ENCODE measurements at places on chromosomes 7 and 10.

DNA sequence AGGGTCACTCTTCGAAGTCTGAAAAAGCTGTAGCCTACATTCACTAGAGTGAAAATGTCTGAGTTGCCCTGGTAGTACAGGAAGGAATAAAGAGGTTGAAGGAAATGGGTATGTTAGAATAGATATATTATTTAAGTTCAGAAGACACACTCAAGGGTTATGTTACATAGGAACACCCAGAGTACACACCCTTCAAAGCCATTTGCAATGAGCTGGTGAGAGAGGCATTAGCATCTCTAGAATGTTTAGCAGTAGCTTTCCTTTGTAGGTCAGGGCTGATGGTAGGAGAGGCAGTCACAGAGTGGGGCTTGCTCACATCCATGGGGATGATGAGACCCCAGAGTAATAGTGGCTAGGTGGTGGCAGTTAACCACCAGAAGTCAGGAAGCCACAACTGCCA lies 221.2 kb downstream of the SLC25A13 start:
- no peak for DNase-seq

- DNase-seq = no peak
Measured at GRCh38 chr7:107230334-107230733, 61.5 kb downstream of the HBP1 start.

GRCh38 chr10:77898323-77899079 lies 28.1 kb downstream of the DLG5 start:
- no peak for DNase-seq

DNA sequence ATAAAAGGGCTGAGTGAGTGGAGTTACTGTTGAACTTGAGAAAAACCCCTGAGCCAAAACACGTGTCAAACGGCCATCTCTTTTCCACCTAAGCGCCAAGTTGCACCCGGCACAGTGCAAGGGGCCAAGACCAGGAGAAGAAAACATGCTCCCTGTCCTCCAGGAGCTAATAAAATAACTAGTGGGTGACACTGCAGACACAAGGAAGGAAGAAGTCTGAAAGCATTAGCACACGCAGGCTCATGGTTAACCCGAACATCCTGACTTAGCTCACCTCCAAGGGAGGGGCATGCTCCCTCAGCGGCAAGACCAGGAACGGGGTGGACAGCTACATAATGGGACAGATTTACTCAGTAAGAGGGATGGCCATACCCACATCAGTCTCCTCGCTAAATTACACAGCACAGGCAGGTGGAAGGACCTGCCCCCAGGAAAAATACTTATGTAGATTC lies 65.0 kb downstream of the PIP4K2A start:
- no peak for DNase-seq

GRCh38 chr7:155746188-155746587 lies 66.1 kb downstream of the SHH start:
- DNase-seq = no peak

DNA sequence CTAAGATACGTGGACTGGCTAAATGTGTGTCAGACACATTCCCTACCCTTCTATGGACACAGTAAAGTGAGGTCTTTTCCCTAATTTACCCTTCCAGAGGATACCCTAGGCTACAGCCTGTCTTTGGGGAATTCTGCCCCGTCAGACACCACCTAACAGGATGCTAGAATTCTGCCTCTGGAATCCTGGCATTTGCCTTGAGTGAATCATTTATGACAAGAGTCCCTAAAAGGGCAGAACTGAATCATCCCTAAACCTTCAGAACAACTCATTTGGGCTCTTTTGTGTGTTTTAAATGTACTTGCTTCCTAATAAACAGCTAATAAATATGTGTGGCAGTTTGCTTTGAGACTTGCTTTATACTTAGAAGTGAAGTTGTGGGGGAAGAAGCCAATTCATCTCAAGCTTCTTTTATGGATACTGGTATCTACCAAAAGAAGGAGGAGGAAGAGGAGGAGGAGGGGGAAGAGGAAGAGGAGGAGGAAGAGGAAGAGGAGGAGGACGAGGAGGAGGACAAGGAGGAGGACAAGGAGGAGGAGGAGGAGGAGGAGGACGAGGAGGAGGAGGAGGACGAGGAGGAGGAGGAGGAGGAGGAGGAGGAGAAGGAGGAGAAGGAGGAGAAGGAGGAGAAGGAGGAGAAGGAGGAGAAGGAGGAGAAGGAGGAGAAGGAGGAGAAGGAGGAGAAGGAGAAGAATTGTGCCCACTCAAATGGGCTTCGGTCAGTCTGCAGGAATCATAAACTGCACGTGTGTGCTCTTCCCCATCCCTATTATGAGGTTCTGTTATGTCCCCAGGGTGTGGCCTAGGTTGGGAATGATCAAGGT lies 27.1 kb downstream of the PARP12 start:
- DNase-seq = no peak

DNA sequence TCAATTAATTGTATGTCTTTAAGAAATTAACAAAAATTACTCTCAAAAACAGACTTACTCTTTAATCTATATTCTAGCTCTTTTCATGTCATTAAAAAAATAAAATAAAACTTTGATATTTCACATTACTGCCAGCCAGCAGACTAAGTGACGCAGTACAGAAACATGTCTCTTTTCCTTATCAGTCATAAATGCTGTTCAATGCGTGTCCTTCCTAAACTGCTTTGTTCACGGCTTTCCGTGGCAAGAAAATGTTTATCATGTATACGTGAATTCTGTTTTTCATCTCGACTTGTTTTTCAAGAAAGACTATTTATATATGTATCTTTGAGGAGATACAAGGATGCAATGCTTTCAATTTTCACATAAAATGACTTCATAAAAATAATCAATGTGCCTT lies 182.4 kb downstream of the DOCK4 start:
- no peak for DNase-seq

DNA sequence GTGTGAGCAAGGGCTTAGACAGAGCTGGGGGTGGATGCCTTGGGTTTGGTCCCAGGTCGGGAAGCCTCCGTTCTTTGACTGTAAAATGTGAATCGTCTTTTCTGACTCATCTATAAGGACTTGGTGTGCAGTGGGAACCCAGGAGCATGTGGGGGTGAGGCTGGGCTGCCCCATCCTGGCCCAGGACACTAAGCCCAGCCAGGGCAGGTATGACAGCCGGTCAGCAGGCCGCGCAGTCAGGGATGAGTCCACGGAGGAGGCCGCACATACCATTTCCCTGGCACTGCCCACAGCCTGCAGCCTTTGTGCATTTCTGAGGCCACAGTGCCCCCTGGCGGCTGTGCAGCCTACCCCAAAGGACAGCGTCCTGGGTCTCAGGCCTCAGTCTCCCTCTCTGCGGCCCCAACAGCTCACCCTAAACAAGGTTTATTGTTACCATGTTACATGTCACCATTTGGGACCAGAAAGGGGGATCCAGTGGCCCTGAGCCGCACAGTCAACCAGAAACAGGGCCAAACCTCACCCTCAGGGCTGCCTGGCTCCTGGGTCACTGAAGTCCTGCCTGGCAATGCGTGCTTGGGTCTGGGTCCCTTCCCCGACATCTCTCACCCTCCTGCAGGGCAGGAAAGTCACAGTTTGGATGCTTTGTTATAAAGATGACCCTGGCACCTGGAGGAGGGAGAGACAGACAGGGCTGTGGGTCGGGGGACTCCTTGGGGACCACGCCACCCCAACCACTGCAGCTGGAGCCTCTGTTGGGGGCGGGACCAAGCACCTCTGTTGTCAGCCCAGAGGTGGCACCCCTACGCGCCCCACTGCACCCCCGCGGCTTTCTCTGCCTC lies 14.4 kb upstream of the SH2B2 start:
- DNase-seq = no peak

DNA sequence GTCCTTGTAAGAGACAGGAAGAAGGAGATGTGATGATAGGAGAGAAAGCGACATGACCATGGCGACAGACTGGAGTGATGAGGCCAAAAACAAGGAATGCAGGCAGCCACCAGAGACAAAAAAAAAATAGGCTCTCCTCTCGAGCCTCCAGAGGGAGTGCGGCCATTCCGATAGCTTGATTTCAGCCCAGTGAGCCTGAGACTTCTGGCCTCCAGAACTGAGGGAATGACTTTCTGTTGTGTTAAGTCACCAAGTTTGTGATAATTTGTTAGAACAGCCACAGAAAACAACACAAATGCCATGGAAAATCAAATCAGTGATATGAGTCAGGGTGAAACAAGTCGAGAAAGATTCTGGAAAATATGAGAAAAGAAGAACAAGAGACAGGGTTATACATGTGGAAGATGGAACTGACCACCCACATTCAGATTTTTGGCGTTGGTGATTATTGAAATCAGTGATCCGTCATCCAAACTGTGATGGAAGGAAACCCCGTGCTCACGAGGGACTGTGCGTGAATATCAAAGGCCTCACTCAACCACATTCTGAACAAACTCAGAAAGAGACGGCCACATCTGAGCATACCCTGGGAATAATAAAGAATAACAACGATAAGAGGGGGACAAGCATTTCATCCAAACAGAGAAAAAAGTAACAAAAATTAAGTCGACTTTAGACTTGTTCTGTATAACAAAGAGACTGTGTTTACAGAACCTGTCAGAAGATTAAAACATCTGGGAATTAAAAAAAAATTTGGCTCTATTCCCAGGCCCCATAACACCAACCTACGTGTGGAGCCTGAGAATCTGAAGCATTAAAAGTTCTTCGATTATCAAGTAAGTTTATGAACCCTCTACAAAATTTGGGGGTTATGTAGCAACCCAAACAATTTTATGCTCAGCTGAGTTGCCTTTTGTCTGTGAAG lies 72.1 kb downstream of the EEPD1 start:
- DNase-seq = peak; percentile 9

- DNase-seq = no peak
Measured at GRCh38 chr7:28858206-28858605, 99.9 kb downstream of the TRIL start.

- DNase-seq = no peak
Measured at GRCh38 chr10:79049931-79050895, 18.6 kb upstream of the ZMIZ1 start.

GRCh38 chr7:108015740-108016139 lies 12.8 kb upstream of the LAMB1 start:
- no peak for DNase-seq

DNA sequence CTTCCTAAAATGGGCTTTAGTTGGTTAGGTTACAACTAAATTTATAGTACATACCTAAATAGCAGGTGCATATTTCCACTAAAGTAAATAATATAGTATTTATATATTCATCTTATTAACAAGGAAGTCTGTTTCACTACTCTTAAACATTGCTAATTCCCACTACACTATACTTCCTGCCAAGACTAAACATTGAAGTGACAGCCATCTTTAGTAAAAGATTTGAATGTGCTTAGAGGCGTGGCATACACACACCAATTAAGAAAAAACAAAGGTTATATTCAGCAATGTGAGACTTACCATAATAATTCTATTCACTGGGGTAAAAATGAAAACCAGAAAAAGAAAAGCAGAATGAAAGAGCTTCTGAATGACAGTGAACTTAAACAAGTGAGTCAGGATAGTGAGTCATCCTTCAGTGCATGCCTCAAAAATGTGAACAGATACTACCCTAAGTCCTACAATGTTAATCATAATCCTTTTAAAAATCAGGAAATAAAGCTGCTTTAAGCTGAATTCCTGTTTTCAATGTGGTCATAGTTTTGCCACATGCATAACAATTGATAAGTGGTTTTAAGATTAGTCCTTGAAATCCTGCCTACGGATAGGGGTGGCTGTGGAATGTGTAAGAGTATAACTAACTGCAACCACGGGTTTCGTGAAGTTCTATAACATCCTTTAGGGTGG lies 59.4 kb downstream of the USP6NL start:
- peak; percentile 8 for DNase-seq

DNA sequence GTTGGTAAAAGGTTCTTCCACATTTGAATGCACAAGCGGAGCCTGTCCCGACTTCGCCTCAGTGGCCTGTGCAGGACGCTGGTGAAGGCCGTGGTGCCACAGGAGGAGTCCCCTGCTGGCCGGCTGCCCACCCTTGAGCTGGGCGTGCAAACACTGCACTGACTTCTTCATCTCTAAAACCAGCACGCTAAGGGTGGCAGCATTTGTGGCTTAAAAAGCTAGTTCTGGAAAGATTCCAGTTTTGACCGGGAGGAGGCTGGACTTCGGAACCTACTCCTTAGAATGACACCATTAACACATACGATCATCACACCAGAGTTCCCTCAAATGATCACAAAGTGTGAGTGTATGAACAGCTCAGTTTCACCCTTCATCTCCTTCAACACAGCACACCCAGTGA lies 102.4 kb downstream of the SMURF1 start:
- no peak for DNase-seq

GRCh38 chr7:50022991-50023390 lies 70.1 kb downstream of the ZPBP start:
- no peak for DNase-seq

DNA sequence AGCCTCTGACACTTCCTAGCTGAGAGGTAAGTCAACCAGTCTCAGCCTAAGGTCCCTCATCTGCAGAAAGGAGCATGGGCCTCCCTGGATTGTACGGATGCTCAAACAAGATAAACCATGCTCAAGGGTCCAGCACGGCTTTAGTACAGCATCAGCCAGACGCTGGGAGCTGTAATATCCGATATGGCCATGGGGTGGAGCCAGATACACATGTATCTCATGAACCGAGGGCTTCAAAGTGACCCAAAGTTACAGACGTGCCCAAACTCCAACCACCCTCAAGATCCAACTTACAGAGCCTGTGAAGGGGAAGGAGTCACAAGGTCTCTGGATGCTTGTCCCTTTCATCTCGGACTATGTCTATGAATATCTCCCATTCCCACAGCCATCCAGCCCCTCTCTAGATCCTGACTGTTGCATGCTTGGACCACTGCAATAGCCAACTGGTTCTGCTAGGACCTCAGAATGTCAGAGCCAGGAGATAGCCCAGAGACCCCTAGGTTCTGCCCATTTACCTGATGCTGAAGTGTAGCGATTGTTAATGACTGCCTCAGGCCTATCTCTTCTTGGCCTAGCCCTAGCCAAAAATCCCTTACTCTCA lies 142.4 kb downstream of the SH3PXD2A start:
- peak; percentile 77 for DNase-seq

GRCh38 chr7:113000316-113001020 lies 86.2 kb downstream of the GPR85 start:
- DNase-seq = no peak

GRCh38 chr10:6473430-6473829 lies 106.6 kb downstream of the PRKCQ start:
- no peak for DNase-seq

DNA sequence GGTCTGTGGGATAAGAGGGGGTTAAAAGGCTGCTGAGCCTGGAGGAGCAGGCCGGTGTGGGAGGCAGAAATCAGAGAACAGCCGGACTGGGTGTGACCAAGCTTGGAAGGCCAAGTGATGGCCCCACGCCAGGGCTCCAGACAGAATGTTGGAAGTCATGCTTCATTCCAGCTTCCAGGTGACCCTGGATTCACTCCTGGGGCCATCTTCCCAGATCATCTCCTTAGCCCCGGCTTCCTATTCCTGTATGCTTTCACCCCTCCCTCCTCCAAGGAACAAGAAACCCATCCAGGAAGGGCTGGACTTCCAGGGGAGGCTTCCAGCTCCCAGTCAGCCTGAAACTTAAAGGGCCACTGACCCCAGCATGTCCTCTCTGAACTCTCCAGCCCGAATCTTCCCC lies 1.0 kb downstream of the INMT start:
- peak; percentile 85 for DNase-seq

Data from skin of body (tissue), 3 donors.